Dermis microvascular lymphatic vessel endothelial cell (primary cell): ENCODE measurements at places on chromosomes 13 and 19.

GRCh38 chr13:113665597-113666328 lies 1.3 kb upstream of the GRK1 start:
- no peak for DNase-seq

GRCh38 chr13:75764926-75765310 lies 128.8 kb downstream of the LMO7 start:
- no peak for DNase-seq

- DNase-seq = no peak
Observed at GRCh38 chr13:35888457-35888883, 242.7 kb downstream of the DCLK1 start.

GRCh38 chr19:31530781-31531180 lies 181.5 kb upstream of the TSHZ3 start:
- DNase-seq = no peak

- no peak for DNase-seq
Observed at GRCh38 chr13:108363666-108364065, 94.1 kb downstream of the TNFSF13B start.

DNA sequence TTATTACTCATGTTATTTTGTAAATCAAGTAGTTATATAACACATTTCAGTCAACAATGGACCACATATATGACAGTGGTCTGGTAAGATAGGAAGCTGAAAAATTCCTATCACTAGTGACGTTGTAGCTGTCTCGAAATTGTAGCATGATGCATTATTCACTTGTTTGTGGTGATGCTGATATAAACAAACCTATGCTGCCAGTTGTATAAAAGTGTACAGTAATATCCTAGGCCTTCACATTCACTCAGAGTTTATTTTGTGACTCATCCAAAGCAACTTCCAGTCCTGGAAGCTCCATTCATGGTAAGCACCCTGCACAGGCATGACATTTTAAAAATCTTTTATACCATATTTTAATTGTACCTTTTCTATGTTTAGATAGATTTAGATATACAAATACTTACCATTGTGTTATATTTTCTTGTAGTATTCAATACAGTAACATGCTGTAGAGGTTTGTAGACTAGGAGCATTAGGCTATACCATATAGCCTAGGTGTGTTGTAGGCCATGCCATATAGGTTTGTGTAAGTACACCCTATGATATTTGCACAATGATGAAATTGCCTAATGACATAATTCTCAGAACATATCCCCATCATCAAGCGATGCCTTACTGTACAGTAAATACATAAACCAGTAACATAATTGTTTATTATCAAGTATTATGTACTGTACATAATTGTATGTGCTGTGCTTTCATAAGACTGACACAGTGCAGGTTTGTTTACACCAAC lies 49.3 kb downstream of the IFT88 start:
- peak; percentile 81 for DNase-seq

GRCh38 chr13:47126432-47126831 lies 229.6 kb upstream of the HTR2A start:
- no peak for DNase-seq

DNA sequence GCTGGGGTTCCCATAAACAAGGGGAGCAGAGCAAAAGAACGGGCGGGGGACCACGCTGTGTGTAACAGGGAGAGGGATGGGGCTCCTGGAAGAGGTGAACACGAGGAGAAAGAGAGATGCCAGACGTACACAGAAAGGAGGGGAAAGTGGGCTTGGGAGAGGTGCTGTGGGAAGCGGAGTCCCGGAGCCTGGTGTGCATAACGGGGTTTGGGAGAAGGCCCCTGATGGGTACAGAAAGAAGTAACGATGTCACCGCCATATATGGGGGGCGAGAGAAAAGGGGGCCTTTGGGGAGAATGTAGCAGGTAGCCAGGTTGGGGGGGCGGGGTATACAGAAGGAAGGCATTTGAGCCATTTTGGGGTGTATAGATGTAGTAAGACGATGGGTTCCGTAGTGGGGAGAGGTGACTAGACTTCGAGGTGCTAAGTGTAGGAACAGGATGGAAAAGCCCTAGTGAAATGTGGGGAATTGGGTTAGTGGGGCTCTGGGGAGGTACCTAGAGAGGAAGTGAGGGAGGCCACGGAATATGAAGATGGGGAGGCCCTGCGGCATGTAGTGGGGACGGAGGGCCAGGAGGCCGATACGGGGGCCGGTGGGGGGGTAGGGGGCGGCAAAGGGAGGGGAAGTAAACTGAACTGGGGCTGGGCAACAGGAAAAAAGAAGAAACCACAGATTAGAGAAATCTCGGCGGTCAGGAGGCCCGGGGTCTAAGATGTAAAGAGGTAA lies 787 bp downstream of the ZNF580 start:
- no peak for DNase-seq

DNA sequence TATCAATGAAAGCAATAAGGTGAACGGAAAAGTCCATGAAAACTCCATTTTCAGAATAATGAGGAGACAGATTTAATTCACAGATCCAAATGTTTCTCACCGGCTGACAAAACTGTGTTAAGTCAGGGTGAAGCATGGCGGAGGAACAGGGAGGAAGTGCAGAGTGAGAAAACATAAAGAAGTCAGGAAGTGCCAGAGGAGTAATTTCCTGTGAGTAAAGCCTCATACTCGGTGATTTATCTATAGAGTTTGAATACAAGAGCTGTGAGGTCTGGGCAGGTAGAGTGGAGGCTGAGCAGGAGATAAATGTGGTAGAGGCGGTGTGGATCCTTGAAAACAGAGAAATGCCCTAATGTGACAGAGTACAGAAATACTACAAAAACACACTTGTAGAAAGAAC lies 11.4 kb downstream of the CARD8 start:
- DNase-seq = no peak

- no peak for DNase-seq
Observed at GRCh38 chr13:20264271-20265018, 32.3 kb upstream of the GJB6 start.

GRCh38 chr19:40740747-40741146 lies 9.5 kb downstream of the ACTMAP start:
- no peak for DNase-seq

DNA sequence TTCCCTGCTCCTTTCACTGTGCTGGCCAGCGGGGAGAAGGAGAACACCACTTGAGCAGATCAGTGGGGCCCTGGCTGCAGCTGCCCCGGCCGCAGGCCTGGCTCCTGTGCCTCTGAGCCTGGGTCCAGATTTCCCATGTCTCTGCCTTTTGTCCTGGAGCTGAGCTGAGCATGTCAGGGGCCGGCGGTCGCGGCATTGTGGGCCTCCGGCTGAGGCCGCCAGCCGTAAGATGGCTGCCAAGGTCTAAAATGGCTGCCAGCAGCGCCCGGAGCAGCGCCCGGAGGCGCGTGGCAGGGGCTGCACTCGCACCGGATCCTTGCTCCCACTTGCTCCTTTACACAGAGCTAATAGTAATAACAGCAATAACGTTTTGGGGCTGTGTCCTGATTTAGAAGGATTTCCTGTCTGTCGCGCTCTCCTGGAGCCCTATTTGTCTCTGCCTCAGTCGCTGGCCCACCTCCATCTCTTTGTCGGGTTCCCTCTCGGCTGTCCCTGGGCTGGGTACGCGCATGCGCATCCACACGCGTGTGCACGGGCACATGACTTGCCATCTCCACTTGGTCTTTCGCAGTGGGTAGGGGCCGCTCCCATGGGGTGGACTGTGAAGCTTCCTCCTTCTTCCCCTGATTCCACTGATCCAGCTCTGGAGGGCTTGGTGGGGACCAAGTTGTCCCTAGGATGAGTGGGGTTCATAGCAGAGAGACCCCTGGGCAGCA lies 32.1 kb downstream of the LYL1 start:
- DNase-seq = no peak

DNA sequence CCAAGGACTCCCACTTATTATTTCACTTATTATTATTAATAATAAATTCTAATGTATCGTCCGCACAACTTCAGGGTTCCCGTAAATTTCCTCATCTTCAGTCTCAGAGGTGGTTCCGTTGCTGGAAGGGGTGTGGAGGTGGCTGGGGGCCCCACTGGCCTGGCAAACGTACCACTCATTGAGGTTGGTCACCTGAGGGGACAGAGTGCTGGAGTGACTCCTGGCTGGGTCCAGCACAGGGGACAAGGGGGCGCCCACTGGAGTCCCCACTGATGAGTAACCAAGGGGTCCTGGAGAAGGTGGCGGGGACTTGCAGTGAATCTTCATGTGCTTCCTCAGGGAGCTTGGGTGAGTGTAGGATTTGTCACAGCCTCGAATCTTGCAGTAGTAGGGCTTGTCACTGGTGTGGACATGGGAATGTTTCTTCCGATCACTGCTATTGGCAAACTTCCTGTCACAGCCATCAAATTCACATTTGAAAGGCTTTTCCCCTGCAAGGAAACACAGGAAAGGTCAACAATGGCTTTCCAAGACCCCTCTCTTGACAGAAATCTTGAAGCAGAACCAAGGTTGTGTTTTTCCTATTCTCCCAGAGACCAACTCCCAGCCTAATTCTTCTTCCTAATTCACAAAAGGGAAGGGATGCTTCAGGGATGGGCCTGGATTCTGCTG lies 6.1 kb downstream of the ZIC5 start:
- no peak for DNase-seq

DNA sequence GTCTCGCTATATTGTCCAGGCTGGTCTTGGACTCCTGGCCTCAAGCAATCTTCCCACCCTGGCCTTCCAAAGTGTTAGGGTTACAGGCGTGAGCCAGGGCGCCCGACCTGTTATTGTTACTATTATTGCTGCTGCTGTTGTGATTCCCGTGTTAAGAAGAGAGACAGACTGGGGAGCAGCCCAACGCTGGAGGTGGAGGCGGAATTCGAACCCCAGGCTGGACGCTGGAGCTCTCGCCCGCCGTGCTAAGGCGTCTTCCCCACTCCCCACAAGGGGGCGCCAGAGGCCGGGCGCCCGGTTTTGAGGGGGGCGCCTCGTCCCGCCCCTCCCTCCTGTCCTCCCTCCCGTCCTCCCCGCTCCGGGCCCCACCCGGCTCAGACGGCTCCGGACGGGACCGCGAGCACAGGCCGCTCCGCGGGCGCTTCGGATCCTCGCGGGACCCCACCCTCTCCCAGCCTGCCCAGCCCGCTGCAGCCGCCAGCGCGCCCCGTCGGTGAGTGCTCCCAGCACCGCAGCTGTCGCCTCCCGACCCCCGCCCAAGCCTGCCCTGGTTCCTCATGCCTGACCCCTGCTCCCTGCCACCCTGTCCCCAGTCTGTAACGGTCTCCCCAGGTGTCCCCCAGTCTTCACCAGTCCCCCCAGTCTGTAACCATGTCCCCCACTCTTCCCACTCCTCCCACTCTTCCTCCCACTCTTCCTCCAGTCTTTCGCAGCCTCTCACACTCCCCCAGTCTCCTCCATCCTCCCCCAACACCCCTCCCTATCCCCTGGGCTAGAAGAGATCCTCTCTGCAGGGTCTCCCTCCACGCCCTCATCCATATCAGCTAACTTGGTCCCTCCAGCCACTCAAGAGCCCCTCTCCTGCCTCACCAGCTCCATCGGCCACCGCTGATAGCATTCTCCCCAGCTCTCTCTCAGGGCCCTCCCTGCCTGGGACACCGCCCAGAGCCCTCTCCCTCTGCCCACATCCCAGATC lies at the start of gene EHD2:
Gene EHD2, plus strand, starts transcription at position 377 of the 976 bp plus-strand sequence. CDS start 3,191 bp downstream, outside the sequence.
- DNase-seq = peak; percentile 82

GRCh38 chr19:13621413-13621812 lies 115.1 kb upstream of the CACNA1A start:
- peak; percentile 54 for DNase-seq

DNA sequence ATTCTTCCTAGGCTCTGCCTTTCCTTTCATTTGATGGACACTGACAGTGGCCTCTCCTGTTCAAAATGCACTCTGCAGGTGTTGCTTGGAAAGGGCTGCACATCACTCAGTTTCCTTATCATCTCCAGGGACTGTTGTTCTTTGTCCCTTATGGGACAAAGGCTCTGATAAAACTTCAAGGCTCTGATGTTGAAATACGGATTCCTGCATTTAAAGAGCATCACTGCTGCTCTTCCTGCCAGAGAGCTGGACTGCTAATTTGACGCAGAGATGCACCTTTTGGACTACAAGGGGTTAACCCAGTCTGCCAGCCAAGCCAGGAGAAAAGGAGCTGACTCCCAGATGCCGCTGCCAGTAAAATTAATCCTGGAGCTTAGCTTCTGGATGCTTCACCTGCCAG lies 952.1 kb downstream of the DIAPH3 start:
- no peak for DNase-seq

DNA sequence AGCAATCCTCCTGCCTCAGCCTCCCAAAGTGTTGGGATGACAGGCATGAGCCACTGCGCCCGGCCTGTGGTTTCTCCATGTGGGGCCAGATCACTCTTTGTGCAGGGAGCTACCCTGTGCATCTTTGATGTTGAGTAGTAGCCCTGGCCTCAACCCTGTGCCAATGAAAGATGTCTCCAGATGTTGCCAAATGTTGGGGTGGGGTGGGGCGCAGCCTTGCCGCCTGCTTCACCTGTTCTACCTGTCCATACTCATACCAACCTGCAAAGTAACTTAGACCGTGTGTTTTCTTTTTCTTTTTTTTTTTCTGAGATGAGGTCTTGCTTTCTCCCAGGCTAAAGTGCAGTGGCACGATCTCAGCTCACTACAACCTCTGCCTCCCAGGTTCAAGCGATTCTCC lies 20.9 kb downstream of the IER2 start:
- DNase-seq = no peak

DNA sequence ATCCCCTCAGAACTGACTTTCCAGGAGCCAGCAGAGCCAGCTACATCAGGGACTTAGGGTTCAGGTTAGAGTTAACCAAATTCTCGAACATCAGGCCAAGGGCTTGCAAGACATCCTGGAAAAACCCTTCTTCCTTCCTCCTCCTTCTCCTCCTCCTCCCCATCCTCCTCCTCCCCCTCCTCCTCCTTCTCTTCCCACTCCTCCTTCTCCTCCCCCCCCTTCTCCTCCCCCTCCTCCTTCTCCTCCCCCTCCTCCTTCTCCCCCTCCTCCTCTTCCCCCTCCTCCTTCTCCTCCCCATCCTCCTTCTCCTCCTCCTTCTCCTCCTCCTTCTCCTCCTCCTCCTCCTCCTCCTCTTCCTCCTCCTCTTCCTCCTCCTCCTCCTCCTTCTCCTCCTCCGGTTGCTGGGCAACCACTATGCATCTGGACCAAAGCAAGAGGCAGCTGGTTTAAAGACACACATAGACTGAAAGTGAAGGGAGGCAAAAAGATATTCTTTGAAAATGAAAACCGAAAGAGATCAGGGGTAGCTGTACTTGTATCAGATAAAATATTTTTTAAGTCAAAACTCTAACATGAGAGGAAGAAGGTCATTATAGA lies 5.9 kb upstream of the CCL25 start:
- DNase-seq = no peak

GRCh38 chr13:46106839-46107371 lies 2.1 kb upstream of the CPB2 start:
- DNase-seq = no peak

DNA sequence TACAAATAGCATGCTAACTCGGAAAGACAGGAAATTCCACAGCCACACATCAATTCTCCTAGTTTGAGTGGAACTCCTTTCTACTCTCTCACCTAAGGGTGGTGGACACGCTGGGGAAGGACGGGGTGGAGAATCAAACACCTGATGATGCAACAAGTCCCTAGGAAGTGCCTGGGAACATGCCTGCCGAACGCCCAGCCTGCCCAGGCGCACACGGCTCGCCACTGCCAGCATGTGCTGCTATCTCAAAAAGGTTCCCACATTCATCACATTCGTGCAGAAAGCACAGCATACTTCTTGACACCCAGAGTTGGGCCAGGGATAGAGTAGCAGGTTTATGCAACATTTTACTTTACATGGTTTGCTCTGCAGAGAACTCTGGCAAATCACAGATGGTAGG lies 164.6 kb downstream of the ABCC4 start:
- no peak for DNase-seq
